CD4-positive, alpha-beta T cell treated with Interleukin-6 at 100 ng/mL for 8 hours (primary cell): ENCODE measurements at places on chromosomes 3 and 15.
A peak's percentile ranks its signal among the peaks of the same experiment; 100 is the strongest.

DNA sequence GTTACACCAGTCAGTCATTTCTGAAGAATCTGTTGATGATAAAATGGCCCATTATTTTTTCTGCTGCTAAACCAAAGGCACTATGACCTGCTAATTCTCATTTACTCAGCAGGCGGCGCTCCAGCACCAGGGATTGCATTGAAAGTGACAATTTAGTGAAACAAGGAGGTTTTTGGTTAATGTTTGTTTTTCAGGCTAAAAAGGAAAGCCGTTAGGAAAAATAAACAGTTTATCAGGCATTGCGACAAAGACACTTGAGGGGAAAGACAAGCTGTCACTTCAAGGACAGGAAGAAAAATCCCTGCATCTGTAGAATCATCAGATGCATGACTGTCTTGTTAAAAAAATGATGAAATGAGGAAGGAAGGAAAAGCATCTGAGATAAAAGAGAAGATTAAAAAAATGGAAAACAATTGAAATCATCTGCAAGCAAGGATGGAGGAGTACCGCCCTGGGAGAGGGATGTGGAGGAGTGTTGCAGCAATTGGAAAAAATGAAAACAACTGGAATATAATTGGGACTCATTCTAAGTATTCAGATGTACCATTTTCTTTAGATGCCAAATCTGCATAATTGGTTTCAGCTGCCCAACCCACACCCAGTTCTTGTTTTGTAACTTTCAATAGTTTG lies 54.0 kb downstream of the NR1D2 start:
- DNase-seq, result peak; percentile 31

DNA sequence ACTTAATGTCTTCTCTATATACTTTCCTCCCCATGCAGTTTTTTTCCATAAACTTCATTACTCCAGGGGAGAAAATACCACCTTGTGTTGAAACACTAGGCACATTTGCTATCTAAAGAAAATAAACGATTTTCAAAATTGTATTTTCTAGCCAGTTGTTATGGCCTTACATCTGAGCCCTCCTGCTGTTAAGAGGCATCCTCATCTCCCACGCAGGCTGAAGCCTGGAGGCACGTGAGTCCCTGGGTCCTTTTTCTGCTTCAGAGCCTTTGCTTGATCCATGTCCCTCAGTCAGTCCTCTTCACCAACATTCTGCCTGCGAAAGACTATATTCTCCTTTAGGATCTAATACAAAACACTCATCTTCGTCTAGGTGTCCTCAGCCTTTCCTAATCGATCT lies 479.6 kb upstream of the ZNF717 start:
- no peak for DNase-seq

GRCh38 chr3:195911041-195911945 lies 2.9 kb upstream of the TNK2 start:
- no peak for DNase-seq

DNA sequence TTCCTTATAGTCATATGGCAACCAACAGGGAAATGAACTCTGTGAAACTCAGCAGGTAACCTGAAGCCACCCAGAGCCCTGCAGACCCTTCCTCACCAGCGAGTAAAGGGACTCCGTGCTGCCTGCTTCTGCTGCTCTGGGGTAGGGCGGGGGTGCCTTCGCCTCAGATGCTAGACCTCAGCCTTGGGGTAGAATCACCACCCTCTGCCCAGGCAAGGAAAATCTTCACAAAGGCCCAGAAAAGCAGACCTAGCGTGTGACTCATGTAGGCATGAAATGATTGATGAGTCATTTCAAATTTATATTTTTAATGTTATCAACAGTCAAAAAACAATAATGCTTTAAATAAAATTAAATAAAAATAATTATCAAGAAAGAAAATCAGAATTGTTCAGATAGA lies 6.6 kb downstream of the STIMATE start:
- no peak for DNase-seq

- no peak for DNase-seq
These were observed 312.5 kb downstream of the SHQ1 start for GRCh38 chr3:72535772-72536171.

DNA sequence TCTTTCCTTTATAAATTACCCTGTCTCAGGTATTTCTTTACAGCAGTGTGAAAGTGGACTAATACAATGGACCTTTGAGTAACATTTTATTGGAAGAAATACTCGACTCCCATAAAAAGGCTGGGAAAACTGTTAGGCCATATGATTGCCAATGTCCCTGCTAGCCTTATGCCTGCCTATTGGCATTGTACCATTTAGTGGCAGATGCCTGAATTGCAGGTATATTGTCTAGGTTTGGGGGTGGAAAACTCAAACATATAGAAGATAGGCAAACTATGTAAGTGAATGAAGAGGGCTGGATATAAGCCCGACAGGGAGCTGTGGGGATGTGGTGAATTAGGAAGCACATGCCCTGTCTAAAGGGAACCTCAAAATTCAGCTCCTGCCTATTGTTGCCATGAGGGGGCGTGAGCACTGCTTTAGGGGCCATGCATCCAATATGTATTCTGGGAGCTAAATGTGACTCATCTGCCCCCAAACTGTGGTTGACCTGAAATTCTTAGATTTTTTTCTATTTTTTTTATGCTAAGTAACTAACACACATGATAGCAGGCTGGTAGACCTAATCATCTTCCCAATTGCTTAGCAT lies 65.2 kb upstream of the TRA2B start:
- no peak for DNase-seq

DNA sequence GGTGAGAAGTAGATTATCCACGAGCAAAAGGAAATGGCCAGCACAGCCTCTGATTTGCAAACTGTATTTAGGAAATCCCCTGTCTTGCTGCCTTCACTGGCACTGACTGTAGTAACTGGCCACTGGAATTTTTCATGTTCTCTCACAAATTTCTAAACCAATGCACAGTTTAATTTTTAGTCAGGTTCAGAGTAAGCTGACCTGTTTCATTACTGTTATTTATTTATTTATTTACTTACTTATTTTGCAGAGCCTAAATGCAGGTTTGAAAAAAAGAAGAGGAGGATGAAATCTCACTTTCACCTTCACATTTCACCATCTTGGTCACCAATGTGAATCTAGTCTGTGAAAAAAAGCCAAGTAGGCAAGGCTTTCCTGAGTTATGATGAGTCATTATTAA lies 291.0 kb downstream of the PLOD2 start:
- no peak for DNase-seq

GRCh38 chr15:89999676-90000185 lies 1.4 kb upstream of the ZNF710 start:
- DNase-seq, result no peak

DNA sequence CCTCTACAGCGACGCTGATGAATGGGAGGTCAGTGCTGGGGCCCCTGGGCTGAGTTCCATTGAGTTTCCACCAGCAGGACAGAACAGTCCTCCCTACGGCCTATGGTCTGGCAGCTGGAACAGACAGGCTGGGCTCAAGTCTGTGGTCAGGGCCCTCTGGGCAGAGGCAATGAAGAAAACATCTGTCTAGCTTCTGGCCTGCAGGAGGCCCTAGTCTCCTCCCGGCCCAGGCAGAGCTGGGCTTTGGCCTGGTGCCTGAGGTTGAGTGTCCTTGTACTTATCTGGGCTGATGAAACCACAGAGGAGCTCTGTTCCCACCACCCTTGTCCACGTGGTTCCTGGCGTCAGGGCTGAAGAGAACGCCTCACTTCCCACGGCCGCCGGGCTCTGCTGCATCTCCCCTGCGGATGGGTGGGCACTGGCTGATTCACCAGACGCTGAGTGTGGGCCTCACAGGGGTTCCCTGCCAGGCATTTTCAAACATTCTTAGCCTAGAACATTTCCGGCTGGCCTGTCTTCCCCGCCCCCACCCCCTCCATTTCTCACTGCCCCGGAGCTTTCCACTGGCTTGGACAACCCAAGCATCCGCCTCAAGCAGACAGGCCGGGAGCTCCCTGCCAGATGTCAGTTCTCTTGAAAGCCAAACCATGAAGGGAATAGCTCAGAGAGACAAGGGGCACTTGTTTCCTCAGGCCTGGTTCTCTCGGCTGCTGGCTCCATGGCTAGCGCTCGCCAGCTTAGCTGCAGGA lies 20.3 kb downstream of the PPCDC start:
- DNase-seq, result peak; percentile 23

DNA sequence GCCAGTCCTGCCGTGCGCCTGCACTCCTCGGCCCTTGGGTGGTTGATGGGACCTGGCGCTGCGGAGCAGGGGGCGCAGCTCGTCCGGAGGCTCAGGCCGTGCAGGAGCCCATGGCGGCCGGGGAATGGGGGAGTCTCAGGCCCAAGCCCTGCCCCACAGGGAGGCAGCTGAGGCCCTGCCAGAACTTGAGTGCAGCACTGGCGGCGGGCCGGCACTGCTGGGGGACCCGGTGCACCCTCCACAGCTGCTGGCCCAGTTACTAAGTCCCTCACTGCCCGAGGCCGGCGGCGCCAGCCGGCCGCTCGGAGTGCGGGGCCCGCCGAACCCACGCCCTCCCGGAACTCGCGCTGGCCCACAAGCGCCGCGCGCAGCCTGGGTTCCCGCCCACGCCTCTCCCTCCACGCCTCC lies 190.9 kb upstream of the MME start:
- no peak for DNase-seq

- no peak for DNase-seq
These were observed at the start of gene LRRK1 for GRCh38 chr15:100918690-100919480. Gene LRRK1 (plus strand): TSS chr15:100919357. CDS start chr15:100924633, 5,276 bp downstream.

- peak; percentile 68 for DNase-seq
These were observed 741.0 kb upstream of the CBLB start for GRCh38 chr3:106609666-106610301.

GRCh38 chr3:10929978-10930665 lies 62.4 kb upstream of the SLC6A1 start:
- no peak for DNase-seq

DNA sequence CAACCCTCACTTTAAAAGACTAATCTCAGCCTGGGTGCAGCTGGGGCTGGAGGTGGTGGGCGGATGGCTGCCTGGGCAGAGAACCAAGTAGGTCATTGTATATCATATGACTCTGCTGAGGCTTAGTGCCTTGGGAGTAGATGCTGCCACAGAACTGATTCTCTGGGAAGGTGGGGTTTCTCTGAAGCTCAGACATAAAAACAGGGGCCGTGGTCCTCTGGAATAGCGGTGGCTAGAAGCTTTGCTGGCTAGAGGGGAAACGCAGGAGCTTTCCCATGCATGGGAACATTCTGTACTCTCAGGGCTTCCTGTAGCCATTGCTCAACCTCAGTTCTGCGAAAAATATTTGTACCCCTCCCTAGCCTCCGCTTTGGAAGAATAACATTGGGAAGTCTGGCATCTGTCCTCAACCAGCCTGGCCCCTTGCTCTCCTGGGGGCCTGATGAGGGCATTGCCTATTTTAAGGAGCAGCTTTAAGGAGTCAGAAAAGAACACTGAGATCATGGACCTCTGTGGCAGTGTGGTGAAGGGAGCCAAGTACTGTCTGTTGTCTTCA lies 14.7 kb downstream of the TIMP4 start:
- no peak for DNase-seq

DNA sequence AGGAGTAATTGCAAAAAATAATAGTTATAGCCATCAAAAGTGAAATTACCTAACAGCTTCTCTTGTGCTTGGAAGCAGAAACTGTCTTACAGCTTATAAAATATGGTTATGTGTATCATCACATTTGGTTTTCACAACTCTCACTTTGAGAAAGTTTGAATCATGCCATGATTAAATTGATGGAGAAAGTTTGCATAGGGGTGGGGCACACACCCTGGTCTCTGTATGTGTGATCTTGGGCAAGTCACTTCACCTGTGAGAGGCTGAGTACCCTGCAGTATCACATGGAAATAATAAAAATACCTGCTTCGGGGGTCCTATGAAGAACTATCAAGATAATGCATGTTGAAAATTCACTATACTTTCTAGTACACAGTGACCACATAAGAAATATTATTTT lies 471.4 kb downstream of the RAP2B start:
- no peak for DNase-seq
